ENCODE measurements at places on chromosomes 4 and X. TPM values are rescaled to one million over a fixed set of nuclear protein-coding genes. Genes with fewer than 3 reads are reported as not detected.

The RASGEF1B gene
- 40.2 TPM for total RNA-seq

The SEPTIN6 gene
- total RNA-seq = 338 TPM

The TMEM156 gene
- total RNA-seq = 26.0 TPM

The OR13H1 gene
- total RNA-seq = not detected

The AWAT2 gene
- not detected for total RNA-seq

The ARHGAP6 gene
- 0.37 TPM for total RNA-seq

The SPIN3 gene
- 17.5 TPM for total RNA-seq

The EFHC2 gene
- not detected for total RNA-seq

The SPATA4 gene
- not detected for total RNA-seq

The ENPP6 gene
- not detected for total RNA-seq

The NEIL3 gene
- 0.35 TPM for total RNA-seq

The FAM9B gene
- not detected for total RNA-seq

The MAOB gene
- total RNA-seq = not detected

The TCEAL2 gene
- total RNA-seq = not detected

The SLITRK4 gene
- not detected for total RNA-seq

The CLDN22 gene
- total RNA-seq = not detected

The GPR78 gene
- not detected for total RNA-seq

The CTAG1A gene
- total RNA-seq = not detected

The CCDC110 gene
- total RNA-seq = 0.71 TPM

The TBX22 gene
- not detected for total RNA-seq

The MAGIX gene
- 1.5 TPM for total RNA-seq

The ENPEP gene
- total RNA-seq = not detected

The TRIM61 gene
- total RNA-seq = 3.6 TPM

The ASB11 gene
- not detected for total RNA-seq

The NHS gene
- total RNA-seq = not detected

The FAM47E gene
- total RNA-seq = not detected

The HTN3 gene
- total RNA-seq = not detected

The CT45A5 gene
- total RNA-seq = not detected

The NSG1 gene
- total RNA-seq = not detected

The NLRP2B gene
- not detected for total RNA-seq

The CT83 gene
- total RNA-seq = not detected

The USP27X gene
- total RNA-seq = 2.8 TPM

The IRAK1 gene
- total RNA-seq = 134 TPM

The ARHGAP36 gene
- total RNA-seq = not detected

The CLGN gene
- not detected for total RNA-seq

The HTRA3 gene
- not detected for total RNA-seq

The MAGEA3 gene
- total RNA-seq = not detected

The SSX4 gene
- not detected for total RNA-seq

The TLR1 gene
- 39.6 TPM for total RNA-seq

The HPF1 gene
- 17.9 TPM for total RNA-seq

The NAP1L2 gene
- 0.80 TPM for total RNA-seq

The CFP gene
- 0.91 TPM for total RNA-seq

The USP26 gene
- total RNA-seq = not detected

The NUDT10 gene
- total RNA-seq = 0.27 TPM

The SSX4B gene
- total RNA-seq = not detected

The LARP7 gene
- 56.9 TPM for total RNA-seq

The PNCK gene
- total RNA-seq = not detected

The ADH6 gene
- total RNA-seq = not detected

The BEX5 gene
- 0.61 TPM for total RNA-seq

The XAGE2 gene
- total RNA-seq = not detected

The TAF7L gene
- total RNA-seq = not detected

The NEXMIF gene
- total RNA-seq = 0.53 TPM

The TMEM31 gene
- total RNA-seq = not detected

The KIF4A gene
- 0.49 TPM for total RNA-seq

The CPLX1 gene
- total RNA-seq = not detected

The FDCSP gene
- not detected for total RNA-seq

The ASMT gene
- total RNA-seq = 0.44 TPM

The CWH43 gene
- not detected for total RNA-seq

The STATH gene
- total RNA-seq = not detected
